ENCODE measurements at places on chromosomes 5 and 9.

- DNase-seq, result no peak
Measured at GRCh38 chr5:67149951-67150523, 46.6 kb downstream of the CD180 start.

DNA sequence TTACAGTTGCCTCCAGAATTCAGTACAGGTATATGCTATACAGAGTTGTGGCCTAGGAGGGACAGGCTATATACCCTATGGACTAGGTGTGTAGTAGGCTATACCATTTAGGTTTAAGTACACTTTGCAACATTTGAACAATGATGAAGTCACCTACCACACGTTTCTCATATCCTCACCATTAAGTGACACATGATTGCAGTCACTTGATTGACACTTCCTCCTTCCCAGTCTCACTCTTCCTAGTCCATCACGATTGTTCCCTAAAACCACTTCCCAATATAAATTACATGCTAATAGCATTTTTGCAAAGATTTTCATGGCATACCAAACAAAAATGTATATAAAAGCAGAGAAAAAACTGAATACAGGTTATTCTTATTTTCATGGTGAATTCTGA is 312.2 kb downstream of the EPB41L4A start:
- DNase-seq, result no peak

GRCh38 chr9:13279284-13280141 is at the start of gene MPDZ:
Gene MPDZ (minus strand): TSS chr9:13279692. CDS start chr9:13250315, 29,377 bp downstream.
- DNase-seq, result peak; percentile 31

GRCh38 chr9:89564346-89564878 is 40.4 kb upstream of the GADD45G start:
- DNase-seq, result peak; percentile 50

GRCh38 chr5:160118349-160119141 is 705 bp downstream of the PWWP2A start:
- DNase-seq, result no peak

GRCh38 chr9:89768650-89769071 is 163.8 kb downstream of the GADD45G start:
- DNase-seq, result no peak

DNA sequence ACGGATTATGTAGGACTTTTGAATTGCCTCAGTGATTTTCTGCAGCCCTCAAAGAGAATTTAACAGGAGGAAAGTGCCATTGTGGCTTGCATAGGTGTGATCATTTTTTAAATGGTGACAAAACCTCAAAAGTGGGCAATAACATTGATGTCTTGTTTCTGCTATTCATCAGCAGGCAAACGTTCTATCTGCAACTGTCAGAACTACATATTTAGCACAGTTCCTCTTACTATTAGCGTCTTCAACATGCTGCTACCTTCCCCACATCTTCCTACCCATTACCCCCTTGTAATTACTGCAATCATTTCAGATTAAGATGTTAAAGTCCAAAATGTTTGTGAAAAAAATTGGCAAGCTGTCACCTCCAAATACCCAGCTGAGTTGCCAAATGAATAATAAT is 254.6 kb downstream of the SMARCA2 start:
- no peak for DNase-seq

DNA sequence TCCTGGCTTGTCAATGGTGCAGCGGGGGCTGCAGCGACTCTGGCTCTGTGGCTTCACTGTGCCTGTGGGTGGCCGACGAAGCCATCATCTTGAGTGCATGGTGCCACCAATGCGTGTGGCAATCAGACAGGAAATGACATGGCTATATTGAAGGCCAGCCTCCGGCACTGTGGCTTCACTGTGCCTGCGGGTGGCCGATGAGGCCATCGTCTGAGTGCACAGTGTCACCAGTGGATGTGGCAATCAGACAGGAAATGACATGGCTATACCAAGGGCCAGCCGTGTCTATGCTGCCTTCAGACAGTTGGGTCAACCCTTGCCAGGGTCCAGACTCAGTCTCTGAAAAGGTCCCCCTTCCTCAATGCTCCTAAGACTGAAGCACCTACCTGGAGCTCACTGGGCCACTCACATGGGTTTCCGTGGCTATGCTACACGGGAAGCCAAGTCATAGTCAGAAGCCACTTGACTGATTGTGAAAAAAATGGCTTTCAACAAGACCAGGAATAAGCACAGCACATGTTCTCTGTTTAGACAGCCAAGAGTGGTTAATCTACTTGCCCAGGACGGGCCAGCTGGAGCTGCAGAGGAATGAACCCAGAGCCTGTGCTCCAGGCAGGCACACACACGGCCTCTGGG is 67.5 kb upstream of the S1PR3 start:
- no peak for DNase-seq

DNA sequence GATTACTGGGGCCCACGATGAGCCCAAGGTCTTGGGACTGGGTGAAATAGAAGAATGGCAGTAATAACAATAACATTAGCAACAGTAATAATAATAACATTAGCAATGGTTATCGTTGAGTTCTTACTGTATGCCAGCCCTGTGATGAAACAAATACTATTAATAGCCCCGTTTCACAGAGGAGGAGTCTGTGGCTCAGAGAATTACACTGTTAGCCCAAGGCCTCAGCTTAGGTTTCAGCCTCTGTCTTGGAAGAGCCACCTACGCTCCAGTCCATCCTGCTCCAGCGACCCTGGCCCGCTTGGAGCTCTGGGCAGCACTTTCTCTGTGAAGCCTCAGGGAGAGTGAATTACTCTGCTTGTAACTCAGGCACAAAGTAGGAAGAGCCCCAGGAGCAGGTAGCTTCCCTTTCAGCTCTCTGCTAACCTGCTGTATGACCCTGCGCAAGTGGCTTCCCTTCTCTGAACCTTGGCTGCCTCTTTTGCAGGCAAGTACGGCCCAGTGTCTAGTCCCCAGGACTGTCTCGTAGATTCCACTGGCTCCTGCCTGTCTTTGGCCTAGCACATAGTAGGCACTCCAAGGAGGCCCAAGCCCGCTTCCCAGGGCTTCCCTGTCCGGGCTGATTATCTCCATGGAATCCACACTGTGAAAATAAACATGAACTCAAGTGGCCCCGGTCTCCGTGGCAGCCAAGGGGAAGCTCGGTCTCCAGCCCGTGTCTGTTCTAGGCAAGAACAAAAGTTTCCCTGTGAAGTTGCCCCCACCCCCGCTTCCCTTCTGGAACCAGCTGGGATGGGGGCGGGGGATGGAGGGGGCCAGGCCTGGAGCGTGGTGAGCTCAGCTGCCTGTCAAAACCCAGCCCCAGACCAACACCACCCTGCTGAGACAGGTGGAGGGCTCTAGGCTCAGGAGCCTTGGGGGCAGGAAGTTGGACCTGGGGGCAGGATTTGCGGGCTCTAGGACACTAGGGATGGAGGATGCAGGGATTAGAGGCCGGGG is 26.2 kb upstream of the LMX1B start:
- peak; percentile 68 for DNase-seq

GRCh38 chr9:127684576-127684975 is 22.2 kb upstream of the CFAP157 start:
- DNase-seq, result no peak

DNA sequence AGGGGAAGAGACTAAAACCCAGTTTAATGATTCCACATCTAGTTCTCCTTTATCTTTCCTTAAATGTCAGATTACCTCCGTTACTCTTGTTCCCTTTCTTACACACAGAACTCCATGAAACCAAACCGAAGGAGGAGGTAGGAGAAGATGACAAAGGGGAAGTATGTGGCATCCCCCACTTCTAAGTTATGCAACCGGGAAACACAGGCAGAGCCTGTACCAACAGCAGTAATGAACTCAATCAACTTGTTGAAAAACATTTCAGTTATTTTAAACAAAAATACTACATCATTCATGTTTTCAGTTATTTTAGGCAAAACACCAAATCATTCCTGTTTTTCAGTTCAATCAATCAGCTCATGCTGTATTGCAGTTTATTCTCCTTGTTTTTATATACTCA is 101.8 kb downstream of the PCSK1 start:
- DNase-seq, result no peak

DNA sequence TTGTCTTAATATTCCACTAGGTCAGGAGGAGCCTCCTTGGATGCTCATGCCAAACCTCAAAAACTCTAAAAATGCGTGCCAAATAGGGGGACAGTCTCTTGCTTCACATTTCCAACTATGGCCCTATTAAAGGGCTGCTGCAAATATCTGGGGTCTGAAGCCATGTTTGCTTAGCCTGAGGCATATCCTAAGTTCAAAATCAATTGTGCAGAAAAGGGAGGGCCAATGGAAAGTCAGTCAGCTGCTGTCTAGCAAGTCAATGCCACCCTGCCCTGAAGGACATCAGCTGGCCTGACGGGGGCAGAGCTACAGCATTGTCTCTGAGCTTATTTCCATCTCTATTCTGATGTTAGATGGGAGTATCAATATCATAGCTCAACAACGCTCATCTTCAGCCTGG is 93.6 kb downstream of the SH3TC2 start:
- DNase-seq, result no peak

- no peak for DNase-seq
Measured at GRCh38 chr9:77561331-77562018, 86.6 kb downstream of the GNA14 start.

GRCh38 chr5:150111122-150111521 is 24.8 kb upstream of the CSF1R start:
- no peak for DNase-seq

DNA sequence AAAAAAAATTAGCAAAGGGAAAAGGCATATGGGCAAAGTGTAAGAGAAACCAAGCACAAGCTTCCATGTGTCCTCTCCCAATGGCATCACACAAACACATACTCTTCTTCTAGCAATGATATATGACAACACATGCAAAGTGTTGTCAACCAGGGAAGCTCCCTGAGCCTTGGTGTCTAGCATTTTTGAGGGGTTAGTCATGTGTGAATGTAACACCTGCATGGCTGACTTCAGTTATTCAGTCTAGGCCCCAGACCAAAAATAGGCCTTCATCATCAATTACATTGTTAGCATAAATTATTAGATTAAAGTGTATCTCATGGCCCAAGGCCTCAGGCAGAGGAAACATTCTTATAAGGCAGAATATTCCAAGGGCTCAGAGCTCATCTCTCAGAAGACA is 450.0 kb downstream of the TLE1 start:
- DNase-seq, result no peak

DNA sequence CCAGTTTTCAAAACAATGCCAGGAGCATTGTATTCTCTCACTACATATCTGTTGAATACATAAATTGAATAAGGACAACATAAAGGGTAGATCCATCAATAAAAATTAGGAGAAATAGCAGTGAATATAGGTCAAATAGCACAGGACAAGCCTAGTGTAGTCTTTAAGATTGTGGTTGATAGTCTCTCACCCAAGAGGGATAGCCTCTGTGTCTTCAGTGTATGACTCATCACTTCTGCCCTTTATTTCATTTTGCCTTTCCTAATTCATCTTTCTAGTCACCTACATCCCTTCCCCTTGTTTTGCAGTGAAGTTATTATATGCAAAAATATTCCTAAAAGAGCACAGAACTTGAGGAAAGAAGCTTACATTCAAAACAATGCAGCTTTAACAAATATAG is 335.0 kb upstream of the TUSC1 start:
- DNase-seq, result no peak

GRCh38 chr5:91528831-91529230 is 145.7 kb upstream of the ARRDC3 start:
- no peak for DNase-seq

GRCh38 chr9:16485575-16486321 is 384.7 kb downstream of the BNC2 start:
- DNase-seq, result no peak

DNA sequence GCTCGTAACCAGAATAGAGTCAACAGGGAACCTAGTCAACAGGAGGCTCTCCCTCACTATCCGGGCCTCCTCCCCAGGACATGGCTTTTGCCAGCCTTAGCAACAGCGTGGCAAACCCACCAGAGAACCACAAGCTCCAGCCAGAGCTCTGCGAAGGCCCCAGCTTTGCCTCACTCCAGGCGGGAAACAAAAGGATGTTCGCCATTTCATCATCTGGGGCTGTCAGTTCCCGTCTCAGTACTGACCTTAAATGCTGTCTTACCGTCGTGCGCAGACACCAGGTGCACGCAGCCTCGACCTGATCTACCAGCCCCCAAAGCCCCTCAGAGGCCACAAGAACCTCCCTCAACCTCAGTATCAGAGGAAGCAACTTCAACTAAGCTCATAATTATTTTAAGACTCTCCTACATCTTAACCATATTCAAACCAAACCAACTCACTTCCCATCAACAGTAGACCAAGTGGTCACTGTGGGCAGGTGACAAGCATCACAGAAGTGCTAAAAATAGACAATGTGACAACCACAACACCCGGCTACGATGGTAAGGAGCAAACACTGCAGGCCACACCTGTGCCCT is 71.4 kb downstream of the SEMA4D start:
- no peak for DNase-seq

- DNase-seq, result peak; percentile 54
Measured at GRCh38 chr5:36743891-36744772, 132.4 kb upstream of the NIPBL start.

- no peak for DNase-seq
Measured at GRCh38 chr5:14806456-14806855, 65.1 kb downstream of the ANKH start.

DNA sequence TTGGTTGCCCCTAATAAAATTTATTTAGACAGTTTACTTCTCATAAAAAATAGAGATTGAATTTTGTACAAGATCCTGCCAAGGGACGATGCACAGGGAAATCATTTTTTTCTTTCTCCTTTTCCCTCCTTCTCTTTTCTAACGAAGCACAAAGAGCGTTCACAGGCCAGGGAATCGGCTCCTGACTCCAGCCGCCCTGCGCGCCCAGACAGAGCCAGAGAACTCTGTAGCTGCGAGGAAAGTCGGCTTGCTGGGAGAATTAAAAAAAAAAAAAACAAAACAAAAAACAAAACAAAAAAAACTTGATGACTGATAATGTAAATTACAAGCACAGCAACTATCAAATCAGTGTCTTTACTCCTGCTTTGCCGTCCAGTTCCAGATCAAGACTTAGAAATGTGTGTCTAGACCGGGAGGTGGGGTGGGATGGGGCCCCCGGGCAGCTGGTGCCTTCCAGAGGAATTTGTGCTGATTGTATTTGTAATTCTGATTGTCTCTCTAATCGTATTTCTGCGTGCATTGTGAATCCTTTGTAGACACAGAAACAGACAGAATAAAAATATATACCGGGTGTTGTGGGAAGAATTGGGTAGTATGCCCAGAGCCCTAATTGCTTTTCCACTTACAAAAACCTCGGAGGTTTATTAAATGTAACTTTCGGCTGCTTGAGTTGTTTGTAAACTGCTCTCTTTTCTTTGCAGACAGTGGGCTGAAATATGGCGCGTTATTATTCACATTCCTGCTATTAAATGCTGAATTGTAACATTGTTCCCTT is 3.6 kb upstream of the OTP start:
- no peak for DNase-seq

DNA sequence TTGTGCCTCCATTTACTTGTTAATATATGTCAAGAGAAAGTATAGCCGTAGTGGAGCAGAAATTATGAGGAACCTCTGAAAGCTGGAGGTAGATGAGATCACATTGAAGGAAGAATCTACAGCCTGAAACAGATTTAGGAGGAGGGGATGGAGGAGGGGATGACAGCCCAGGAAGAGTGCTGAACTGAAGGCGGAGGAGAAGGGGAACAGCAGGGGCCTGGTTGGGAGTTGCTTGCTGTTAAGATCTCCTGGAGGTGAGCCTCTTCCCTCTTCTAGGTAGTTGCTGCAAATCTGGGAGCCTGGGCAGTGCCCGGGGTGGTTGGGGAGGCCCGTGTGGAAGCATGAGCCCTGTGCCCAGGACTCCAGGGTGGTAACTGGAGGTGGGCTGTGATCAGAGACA is 111.8 kb upstream of the SEMA6A start:
- no peak for DNase-seq

GRCh38 chr9:22457448-22457847 is 10.8 kb downstream of the DMRTA1 start:
- no peak for DNase-seq

- no peak for DNase-seq
Measured at GRCh38 chr5:58759745-58760144, 176.9 kb downstream of the RAB3C start.

- no peak for DNase-seq
Measured at GRCh38 chr9:83029531-83030137, 33.3 kb downstream of the RASEF start.
